ENCODE measurements at places on chromosomes 4 and X.

GRCh38 chrX:23633834-23634580 is 33.3 kb upstream of the PRDX4 start:
- no peak for DNase-seq

DNA sequence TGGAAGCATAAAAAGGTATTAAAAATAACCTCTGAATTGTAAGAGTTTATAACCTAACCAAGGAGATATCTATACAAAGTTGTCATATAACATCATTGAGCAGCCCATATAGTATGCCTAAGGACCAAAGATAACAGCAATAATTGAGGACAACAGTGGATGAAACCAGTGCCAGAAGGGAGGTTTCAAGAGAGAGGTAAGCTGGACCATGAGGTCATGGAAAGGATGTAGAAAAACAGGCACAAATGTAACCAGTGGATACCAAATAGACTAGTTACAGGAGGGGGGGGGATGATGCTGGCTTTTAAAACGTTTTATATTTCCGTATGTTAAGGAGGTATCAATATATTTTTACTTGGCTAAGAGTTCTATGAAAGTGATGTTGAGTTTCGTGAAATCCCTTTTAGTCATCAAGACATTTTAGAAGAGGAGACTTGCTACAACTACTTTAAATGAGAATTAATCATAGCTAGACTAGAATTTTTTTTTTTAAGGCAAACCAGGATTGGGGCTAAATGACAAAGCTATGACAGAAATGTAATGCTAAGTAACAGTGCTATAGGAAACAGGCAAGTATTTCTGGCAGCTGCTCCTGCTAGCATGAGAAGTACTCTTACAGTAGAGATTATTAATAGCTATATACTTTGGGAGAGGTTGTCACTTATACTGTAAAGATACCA is 161.1 kb downstream of the FBXW7 start:
- no peak for DNase-seq

GRCh38 chr4:155017426-155017825 is 191.0 kb upstream of the NPY2R start:
- no peak for DNase-seq

DNA sequence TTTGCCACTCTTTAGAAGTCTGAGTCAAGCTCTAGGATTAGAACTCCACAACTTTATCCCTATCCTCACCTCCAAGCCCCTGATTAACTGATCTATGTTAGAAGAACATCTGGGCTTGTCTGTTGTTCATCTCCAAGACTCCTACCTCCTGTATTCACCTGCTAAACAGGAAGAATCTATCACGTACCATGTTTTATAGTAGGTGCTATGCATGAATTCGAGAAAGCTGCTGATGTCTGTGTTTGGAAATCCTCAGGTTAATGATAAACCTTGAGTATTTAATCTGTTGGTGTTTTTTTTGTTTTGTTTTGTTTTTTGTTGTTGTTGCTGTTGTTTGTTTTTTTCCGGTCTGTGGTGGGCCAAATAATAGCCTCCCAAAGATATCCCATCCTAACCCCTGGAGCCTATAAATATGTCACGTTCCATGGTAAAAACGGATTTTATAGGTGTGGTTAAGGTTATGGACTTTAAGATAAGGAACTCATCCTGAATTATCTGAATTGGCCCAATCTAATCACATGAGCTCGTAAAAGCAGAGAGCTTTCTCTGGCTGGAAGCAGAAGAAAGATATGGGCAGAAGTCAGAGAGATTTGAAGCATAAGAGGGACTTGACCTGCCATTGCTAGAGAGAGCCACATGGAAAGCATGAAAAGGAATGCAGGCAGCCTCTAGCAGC is 101.2 kb upstream of the DUSP21 start:
- DNase-seq, result no peak

DNA sequence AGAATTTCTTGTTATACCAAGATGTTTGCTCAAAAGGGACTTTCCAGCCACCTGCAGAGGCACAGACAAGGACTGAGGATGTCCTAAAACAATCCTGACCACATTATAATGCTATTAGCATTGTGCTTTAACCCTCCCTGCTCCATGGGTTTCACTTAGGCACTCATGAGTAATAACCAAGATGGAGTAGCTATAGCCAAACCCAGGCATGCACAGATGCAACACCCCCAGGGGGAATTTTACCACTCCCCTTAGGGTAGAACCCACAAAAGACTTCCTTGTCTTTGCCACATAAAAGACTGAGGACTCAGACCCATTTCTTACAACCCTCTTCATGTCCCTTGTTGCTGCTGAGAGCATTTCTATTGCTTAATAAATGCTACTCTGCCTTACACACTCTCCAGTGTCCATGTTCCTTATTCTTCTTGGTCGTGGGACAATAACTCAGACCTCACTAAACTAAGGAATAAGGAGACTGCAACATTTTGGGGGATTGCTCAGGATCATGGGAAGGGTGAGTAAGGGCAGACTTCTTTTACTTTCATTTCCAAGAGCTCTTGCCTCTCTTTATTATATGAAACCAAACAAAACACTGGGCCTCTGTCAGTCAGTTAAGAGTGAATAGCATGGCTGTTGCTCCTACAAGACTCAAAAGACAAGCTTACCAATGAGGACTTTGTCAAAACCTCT is 103.5 kb downstream of the TECRL start:
- DNase-seq, result no peak

GRCh38 chr4:21976166-21976565 is 27.6 kb upstream of the KCNIP4 start:
- DNase-seq, result no peak

DNA sequence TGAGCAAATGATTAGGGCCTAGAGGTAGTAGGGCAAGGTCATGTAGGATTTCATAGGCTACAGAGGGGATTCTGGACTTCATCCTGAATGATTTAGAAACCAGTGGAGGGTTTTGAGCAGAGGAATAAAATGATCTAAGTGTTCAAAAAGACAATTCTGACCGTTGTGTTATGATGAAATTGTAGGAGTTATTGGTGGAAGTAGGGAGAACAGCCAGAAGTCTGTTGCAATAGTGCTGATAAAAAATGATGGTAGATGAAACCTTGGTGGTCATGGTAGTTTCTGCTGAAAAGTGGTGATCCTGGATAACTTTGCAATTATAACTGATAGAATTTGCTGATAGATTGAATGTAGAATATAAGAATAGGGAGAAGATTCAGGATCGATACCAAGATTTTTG is 60.2 kb downstream of the MID1IP1 start:
- no peak for DNase-seq

DNA sequence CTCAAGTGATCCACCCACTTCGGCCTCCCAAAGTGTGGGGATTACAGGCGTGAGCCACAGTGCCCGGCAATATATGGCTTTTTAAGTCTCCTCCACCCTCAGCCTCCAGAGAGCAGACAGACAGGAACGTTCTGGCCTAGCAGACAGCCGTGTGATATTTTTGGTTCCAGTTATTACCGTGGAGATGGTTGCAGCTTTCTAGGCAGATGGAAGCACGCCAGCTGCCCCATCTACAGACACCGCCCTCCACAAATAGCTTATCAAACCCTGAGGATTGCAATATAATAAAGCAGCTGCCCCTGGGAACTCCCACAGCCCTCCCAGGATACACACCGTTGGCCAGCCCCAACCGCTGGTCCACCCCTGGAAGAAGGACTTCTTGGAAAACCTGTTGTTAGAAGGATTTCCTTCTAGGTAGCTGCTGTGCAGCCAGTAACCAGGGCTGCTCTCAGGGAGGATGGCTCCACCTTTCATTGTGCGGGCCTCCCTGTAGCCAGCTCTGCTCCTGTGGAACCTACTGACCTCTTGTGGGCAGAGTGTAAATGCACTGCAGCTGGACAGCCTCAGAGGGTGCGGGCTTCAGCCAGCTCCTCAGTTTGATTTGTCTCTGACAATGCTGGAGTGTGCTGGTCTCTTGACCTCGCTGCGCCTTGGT is 44.0 kb downstream of the SLC25A5 start:
- DNase-seq, result peak; percentile 74
